ENCODE measurements at places on chromosomes 6 and 20. TPM values are rescaled to one million over a fixed set of nuclear protein-coding genes. Genes with fewer than 3 reads are reported as not detected.

XRN2 gene
- total RNA-seq, result 90.2 TPM

TBXT gene
- not detected for total RNA-seq

CTAGE9 gene
- total RNA-seq, result not detected

LIME1 gene
- 3.5 TPM for total RNA-seq

COL20A1 gene
- total RNA-seq, result not detected
